T-helper 9 cell (primary cell): ENCODE measurements at places on chromosomes 1 and 21.
A peak's percentile ranks its signal among the peaks of the same experiment; 100 is the strongest.

GRCh38 chr1:16386454-16387113, 19.5 kb downstream of the SZRD1 start:
- DNase-seq: no peak

- no peak for DNase-seq
Observed at GRCh38 chr1:118826669-118827068, 161.5 kb downstream of the TBX15 start.

DNA sequence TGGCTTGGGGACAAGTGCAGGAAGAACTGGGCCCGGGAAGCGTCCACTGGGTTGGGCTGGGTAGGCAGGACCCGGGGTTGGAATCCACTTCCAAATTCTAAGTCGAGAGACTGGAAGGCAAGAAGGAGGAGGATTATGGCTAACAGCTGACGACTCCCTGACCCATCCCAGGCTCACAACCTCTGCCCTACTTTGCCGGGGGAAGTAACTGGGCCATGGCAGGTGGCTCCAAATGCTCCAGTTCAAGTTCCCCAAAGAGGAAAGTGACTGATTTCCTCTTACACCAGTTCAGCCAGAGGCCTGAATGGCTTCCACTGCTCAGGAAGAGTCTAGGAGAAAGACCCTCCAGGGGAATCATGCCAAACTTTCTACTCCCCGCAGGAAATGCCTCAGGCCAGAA, 11.4 kb downstream of the EMC1 start:
- no peak for DNase-seq

GRCh38 chr21:45330851-45331261, 43.2 kb upstream of the POFUT2 start:
- no peak for DNase-seq

GRCh38 chr1:84410328-84411095, 12.2 kb downstream of the DNASE2B start:
- DNase-seq: no peak

DNA sequence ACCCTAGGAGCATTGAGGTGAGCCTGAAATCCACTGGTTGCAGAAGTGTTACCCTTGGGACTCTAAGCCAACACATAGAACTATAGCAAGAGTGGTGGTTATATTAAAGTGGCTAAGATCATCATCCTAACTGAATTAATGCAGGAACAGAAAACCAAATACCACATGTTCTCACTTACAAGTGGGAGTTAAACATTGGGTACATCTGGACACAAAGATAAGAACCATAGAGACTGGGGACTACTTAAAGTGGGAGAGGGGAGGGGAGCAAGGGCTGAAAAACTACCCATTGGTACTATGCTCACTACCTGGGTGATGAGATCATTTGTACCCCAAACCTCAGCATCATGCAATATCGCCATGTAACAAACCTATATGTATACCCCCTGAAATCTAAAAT, 100.0 kb downstream of the SLC25A24 start:
- DNase-seq: no peak

- no peak for DNase-seq
Observed at GRCh38 chr1:42952303-42953001, 6.2 kb downstream of the SLC2A1 start.

GRCh38 chr1:64744492-64745180, at the start of gene RAVER2:
Gene RAVER2 (plus strand): TSS chr1:64745075. CDS start chr1:64745173, 98 bp downstream.
- DNase-seq: peak; percentile 56

- no peak for DNase-seq
Observed at GRCh38 chr1:201468501-201468843, 516 bp downstream of the PHLDA3 start.

DNA sequence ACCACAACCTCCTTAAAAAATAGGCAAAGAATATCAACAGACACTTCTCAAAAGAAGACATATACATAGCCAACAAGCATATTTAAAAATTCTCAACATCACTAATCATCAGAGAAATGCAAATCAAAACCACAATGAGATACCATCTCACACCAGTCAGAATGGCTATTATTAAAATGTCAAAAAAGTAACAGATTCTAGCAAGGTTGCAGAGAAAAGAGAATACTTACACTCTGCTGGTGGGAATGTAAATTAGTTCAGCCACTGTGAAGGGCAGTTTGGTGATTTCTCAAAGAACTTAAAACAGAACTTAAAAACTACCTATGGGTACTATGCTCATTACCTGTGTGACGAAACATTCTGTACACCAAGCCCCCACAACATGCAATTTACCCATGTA, 20.7 kb downstream of the CD1B start:
- DNase-seq: no peak

- DNase-seq: no peak
Observed at GRCh38 chr21:42089093-42089631, 18.0 kb downstream of the UMODL1 start.

DNA sequence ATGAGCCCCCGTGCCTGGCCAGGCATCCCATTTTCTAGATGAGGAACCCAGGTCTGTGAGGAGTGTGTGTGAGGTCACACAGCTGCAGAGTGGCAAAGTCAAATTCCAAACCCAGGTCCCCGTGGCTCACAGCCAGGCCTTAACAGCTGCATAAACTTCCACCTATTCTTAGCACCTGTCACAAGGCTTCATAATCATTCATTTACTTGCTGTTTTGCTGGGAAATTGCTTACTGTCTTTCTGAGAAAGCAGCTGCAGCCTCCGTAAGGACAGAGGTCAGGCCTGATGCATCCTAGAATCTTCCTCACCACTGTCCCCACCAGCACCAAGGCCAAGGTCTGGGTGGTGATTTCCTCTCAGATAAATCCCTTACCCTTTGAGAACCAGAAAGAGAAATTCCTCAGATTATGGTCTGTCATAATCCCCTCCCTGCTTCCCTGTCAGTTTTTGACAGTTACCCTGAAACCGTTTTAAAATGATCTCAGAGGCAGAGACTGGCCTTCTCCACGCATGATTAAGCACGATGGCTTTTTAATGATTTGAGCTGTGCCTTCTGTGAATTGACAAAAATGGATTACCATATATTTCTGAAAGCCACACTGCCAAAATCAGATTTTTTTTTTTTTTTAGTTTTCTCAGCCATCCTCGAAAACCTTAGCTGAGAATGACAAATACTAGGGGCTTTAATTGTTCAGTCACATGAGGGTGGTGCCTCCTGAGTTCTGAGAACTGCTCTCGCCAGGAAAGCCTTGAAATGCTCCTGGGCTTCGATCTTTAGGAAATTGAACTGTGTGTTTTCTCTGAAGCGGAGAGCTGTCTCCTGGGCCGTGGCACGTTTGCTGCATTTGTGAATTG, 70.0 kb upstream of the SELENON start:
- DNase-seq: no peak

DNA sequence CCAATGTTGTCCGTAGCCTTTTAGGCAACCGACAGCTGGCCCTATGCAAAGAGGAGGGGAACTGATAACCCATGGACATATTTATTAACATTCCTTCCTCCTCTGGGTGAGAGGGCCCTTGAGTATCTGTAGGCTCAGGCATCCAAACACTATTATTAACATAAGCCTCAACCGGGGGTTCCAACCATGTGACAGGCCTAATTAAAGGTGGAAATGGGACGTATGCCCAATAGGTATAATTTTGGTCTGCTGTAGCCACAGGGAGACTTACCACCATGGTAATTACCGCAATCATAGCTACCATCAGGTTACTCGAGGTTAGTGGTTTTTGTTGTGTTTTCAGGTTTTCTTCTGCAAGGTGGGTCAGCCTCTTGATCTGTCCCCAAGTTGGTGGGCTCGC, 5.3 kb downstream of the DAP3 start:
- no peak for DNase-seq

DNA sequence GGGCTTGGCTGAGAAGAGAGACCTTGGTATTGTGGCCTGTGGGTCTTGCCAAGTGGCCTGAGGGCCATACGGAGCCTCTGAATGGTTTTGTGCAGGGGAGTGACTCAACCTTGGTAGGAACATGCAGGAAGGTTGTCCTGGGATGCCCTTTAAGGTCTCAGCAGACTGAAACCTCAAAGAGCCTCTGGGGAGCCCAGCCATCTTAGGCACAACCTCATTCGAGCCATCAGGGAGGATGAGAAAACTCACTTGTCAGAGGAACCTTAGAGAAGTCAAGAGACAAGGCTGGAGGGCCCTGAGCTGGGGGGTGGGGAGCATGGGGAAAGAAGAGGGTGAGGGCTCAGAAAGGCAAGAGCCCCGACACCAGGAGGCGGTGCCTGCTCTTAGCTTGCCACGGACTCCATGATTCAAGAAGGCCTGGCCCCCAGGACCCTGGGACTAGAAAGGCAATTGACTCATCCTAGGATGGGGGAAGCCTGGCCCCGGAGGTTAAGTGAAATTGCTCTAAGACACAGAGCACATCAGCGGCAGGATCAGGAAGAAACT, 13.0 kb downstream of the IFI6 start:
- DNase-seq: no peak
